Stimulated activated CD4-positive, alpha-beta T cell treated with anti-CD3 and anti-CD28 coated beads, Interleukin-12 subunit alpha, Interleukin-12 subunit beta, amount 100 ng/mL, for 24 hours (primary cell): ENCODE measurements at places on chromosomes 2 and 18.

GRCh38 chr2:218329826-218330593 lies 26.6 kb upstream of the CATIP start:
- DNase-seq, result no peak

DNA sequence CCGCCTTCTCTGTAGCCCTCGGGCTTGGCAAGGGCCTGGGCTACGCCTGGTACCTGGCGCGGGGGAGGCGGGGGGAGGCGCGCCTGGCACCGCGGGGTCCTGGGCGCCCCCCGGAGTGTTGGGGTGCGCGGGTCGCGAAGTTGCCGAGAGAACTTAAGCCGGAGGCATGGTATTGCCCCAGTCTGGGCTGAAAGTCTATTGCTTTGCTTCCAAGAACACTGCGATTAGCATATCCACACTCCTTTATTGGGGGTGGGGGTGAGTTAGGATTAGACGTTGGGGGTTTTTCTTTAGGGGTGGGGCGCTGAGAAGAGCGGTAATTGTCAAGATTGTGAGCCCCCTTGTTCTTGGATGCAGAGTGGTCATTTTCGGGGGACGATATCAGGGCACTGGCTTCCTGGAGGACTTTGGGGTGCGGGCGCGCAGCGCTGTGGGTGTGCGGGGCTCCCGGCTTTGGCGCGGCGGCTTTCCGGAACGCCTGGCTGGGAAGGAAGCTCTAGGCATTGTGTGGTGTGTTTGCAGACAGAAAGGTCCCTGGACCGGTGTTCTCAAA lies 798 bp downstream of the TANC1 start:
- DNase-seq, result no peak

GRCh38 chr2:234111523-234111922 lies 61.0 kb downstream of the SPP2 start:
- no peak for DNase-seq

DNA sequence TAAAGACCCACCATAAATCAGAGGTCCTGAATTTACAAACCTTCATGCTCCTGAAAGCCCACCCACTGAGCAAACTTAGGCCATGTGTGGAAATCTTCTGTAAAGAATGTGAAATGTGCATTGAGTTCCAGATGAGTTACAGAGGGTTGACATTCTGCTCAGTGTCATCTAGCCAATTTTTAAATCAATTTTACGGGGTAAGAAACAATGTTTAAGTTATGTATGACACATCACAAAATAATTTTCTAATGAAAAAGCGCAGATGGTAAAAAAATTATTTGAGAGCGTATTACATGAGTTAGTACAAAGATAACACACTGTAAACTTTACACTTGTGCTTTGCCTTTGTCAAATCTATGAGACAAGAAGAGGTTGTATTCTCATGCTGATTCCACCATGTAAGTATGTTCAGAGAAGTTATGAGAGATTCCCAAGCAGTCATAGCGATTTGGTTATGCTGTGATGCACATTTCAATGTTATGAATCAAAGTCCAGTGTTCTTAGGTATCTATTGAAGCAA lies 446.3 kb downstream of the ADCYAP1 start:
- DNase-seq, result no peak

DNA sequence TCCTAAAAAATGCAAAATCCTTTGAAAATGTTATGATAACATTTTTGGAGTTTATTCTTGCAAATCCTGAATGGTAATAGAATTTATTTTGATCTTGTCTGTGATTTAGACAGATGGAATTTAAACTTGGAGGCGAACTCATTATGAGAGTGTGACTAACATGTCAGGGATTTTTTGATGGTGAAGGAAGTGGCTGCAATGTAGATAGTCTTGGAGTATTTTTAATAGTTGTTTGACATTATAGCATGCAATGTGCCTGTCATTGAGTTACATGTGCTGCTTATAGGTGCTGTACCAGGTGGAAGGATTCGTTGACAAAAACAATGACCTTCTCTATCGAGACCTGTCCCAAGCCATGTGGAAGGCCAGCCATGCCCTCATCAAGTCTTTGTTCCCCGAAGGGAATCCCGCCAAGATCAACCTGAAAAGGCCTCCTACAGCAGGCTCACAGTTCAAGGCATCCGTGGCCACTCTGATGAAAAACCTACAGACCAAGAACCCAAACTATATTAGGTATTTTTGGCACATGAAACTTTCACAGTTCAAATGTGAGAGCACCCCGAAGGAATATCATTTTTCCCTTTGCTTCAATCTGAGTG lies 141.8 kb downstream of the MYO1B start:
- no peak for DNase-seq

DNA sequence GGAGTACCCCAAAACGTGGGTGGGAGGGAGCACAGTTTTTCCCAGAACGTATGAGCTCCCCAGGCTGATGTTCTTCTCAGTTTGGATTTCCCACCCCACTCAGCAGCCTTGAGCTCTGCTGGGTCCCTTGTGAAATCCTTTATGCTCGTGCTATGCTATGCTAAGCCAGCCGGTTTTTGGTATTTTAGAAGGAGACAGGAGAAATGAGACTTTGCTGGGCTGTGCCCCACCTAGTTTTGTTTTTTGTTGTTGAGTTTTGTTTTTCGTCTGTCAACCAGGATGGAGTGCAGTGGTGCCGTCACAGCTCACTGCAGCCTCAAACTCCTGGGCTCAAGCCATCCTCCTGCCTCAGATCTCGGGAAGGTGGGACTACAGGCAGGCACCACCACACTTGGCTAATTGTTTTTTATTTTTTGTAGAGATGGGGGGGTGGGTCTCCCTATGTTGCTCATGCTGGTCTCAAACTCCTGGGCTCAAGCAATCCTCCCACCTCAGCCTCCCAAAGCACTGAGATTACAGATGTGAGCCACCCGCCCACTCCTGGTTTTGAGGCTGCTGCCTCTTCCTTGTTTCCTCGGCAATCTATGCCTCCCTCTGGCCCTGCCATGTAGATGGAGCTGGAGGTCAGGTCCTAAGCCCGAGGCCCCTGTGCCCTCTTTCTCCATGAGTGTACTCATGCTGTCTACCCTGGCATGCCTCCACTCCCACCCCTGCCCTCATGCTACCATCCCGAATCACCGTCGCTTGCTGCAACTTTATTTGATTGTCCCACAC lies 17.5 kb upstream of the MGAT4A start:
- DNase-seq, result no peak

DNA sequence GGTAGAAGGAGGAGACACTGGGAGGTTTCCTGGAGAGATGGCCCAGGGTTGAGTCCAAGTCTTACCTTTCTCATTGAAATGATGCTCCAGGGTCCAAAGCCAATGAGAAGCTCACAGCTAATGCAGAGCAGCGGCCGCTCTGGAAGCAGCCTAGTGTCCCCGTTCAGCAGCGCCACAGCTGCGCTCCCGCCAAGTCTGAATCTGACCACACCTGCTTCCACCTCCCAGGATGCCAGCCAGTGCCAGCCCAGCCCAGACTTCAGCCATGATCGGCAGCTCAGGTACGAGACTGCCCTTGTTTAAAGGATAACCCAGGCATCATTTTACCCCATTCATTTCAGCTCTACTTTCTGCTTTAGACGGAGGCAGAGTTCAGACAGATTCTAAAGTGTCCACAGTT lies 11.9 kb upstream of the RPL31 start:
- no peak for DNase-seq

- no peak for DNase-seq
Measured at GRCh38 chr18:45834306-45834705, 8.8 kb downstream of the SIGLEC15 start.

DNA sequence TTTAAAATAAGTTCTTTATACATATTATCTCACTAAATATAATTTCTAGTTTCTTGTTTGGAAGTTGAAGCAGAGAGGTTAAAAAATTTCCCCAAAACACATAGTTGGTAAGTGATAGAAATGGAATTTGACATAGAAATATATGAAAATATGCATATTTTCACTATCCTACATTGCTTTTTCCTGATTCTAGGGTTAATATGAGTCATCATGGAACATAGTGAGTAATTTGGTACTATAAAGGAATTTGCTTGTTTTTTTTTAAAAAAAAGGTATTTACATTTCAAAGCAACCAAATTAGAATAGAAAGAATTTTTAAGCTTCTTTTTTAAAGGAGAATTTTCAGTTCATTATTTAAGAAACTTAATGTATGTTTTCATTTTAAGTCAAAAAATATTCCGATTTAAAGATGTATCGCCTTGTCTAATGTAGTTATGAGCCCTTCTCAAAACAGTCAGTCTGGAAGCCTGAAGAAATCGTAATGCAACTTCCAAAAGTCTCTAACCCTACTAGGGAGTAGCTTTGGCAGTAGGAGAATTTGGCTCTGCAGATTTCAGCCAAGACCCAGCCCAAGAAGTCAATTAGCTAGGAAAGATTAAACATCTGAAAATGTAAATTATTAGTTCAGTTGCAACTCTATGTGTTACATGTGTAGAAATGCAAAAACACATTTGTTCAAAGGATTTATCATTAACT lies 147.3 kb downstream of the RDH14 start:
- no peak for DNase-seq

GRCh38 chr2:165197346-165197745 lies 6.5 kb downstream of the SCN3A start:
- no peak for DNase-seq

DNA sequence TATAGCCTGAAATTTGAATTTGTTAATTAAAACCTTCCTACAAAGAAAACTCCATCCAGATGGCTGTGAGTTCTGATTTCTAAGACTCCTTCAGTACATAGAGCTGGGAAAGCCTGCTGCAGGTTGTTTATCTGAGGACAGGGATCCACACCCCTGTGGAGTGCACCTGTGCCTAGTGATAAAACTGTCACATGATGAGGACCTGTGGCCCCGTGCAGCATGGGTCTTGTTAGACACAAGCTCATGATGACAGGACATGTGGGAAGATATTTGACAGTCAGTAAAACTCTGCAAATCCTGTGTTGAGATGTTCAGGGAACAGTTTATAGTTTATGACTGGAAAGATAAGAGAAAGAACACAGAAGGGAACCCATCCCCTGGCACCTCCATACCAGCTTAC lies 133.2 kb upstream of the TMEM18 start:
- DNase-seq, result no peak

- no peak for DNase-seq
Measured at GRCh38 chr2:235958221-235958930, 209.8 kb downstream of the GBX2 start.

GRCh38 chr2:97717613-97717995 lies 4.2 kb downstream of the ZAP70 start:
- no peak for DNase-seq

- no peak for DNase-seq
Measured at GRCh38 chr2:191350826-191351225, 105.6 kb downstream of the MYO1B start.

DNA sequence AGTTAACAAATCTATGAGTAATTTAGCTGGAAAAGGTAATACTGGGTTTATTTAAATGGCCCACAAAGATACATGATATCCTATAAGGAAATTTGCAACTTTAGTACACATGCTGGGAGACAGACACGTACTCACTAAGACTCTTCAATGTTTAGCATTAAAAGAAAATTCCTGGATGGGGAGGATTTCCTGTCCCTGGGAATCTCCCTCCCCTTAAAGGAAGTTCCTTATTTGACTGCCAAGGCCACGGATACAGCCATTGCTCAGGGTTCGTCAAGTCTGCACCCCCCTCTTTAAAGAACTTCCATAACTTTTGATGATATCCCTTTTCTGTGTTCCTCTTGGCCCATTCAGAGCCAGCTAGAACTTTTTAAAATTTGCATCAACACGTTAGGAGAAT lies 267.6 kb downstream of the CD226 start:
- no peak for DNase-seq

DNA sequence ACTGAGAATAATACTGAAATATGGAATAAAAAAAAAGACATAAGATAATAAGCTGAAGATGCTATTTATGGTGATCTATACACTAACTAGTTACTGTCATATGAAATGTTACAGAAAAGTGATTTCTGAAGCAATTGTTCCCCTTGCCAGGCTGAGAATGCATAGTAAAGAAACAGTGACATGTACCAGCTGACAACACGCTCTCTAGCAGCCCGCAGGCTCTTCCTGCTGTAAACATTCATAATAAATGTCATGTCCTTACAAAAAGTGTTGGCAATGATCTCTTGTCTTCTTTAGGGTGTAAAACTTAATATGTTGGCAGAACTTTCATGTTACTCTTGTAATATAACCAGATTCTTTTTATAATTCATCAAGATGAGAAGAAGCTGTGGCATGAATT lies 1171.3 kb downstream of the DSC3 start:
- no peak for DNase-seq

DNA sequence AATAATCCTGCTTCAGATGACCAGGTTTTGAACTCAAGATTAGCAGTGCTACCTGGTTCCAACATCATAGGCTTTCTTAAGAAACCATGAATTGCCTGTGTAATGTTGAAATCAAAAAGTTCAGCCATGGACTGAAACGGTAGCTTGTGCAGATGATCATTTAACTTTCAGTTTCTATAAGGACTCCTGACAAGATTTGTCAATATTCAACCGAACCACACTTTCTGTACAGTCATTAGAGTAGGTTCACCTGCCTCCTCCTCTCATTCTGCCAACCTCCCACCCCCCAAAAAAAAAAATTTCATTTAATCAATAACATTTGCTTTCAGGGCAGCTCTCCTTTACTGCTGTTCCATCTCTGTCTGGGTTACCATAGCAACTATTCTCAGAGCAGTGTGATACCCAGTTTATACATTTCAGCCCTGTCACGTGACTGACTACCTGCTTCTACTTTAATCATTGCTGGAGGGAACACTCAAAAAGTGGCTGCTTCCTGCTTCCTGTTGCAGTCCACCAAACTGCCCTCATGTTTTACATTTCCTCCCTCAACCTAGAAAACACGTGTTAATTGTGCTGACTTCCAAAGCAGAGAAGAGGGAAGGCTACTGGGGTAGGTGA lies 275.5 kb downstream of the SS18 start:
- DNase-seq, result no peak

DNA sequence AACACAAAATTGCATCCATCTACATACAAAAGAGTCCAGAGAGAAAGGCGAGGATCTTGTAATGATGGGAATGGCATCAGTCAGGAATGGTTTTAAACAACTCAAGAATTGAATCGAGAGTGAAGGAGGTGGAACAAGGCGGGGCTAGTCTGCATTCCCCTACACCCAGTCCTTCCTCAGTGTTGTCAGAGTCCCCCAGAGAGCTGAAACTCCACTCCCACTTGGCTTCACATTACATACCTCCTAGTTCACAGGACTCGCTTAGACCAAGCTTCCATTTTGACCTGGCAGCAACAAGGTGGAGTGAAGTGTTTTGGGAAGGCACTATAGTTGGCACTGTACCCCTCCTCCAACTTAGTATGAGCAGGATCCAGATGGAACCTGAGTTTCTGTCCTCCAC lies 1273.5 kb upstream of the CRIM1 start:
- DNase-seq, result no peak

- no peak for DNase-seq
Measured at GRCh38 chr2:144254342-144255235, 265.3 kb downstream of the ZEB2 start.

- no peak for DNase-seq
Measured at GRCh38 chr18:8036551-8036950, 469.4 kb downstream of the PTPRM start.

- no peak for DNase-seq
Measured at GRCh38 chr2:148048475-148049221, 27.8 kb downstream of the MBD5 start.

DNA sequence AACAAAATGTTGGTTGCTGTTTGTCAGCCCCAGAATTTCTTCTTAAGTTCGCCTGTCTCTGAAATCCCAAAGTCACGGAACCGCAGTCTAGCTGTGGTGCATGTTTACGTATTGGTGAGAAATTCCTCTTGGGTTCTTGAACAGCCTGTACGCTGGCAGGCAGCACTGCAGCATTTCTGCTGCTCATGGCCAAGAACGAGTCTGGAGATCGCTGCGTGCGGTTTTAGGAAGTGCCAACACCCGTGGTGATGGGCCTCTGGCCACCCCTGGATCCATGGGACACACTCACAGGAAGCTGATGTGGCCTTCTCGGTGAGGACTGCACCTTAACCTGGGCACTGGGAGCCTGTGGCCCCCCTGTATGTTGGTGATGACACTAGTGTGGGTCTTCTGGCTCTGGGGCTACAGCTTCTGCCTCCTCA lies 23.7 kb downstream of the ASB1 start:
- DNase-seq, result no peak
